Stimulated activated CD4-positive, alpha-beta T cell treated with anti-CD3 and anti-CD28 coated beads, Interleukin-1b, Interleukin-23, amount 100 ng/mL, for 1 hour (primary cell): ENCODE measurements at places on chromosomes 11 and 22.

GRCh38 chr11:72069787-72070251 is 10.5 kb downstream of the NUMA1 start:
- DNase-seq = no peak

DNA sequence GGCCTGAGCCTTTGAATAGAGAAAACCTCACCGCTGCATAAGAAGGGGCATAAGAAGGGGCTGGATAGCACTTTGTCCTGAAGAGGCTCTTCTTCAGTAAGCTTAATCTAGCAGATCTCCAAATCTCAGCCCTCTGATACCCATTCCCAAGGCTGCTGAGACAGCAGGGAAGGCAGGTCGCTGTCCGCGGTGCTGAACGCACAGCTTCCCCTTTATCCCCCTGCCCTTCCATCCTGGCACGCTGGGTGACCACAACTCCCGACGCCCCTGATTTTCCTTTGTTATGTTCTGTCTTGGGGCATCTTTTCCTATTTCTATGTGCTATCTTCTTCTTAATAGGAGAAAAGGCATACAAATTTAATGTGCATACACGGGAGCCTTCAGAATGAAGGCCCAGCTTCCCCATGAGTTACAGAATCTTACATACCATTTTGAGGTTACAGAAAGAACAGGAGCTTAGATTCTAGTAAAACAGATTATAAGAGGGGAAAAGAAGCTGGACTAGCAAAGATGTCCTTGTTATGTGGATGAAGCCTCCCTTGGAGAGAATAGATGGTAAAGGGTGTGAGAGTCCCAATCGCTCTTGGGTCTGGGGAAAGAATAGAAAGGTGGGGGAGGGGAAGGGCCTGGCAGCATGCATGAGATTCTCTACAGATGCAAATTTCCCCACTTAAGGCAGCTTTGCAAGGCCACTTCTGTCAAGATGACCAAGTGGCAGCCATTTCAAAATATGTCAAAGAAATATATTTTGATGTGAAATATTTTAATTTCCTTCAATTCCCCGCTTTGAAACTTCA is 5.7 kb upstream of the SULT4A1 start:
- no peak for DNase-seq

DNA sequence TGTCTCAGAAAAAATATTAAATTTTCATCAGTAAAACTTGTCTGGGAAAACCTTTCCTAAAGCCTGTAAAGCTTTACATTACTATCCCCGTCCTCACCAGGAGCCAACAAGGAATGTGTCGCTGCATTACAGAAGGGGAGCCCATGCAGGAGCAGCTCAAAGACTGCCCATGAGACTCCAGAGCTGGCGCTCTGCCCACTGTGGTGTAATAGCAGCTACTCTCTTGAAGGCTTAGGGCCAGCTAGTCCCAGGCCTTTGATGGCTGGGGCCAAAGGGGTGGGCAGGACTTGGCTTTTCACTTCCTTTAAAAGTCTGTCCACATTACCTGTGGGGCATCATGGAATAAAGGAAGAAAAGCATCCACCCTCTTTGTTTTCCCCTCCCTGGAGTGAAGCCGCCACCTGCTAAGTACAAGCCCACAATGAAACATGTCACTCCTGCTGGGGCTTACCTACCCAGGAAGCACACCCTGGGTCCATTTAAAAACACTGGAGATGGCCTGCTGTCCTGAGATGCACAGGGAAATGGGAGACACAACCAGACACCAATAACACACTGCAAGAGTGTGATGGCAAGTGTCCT is 150.7 kb downstream of the ADAMTS15 start:
- DNase-seq = no peak

GRCh38 chr11:24298146-24298545 is 198.7 kb upstream of the LUZP2 start:
- DNase-seq = no peak

- DNase-seq = no peak
Observed at GRCh38 chr11:66291706-66292542, at the start of gene TMEM151A. TSS of gene TMEM151A (plus strand) at chr11:66291894. CDS start at chr11:66292014, 120 bp downstream.

DNA sequence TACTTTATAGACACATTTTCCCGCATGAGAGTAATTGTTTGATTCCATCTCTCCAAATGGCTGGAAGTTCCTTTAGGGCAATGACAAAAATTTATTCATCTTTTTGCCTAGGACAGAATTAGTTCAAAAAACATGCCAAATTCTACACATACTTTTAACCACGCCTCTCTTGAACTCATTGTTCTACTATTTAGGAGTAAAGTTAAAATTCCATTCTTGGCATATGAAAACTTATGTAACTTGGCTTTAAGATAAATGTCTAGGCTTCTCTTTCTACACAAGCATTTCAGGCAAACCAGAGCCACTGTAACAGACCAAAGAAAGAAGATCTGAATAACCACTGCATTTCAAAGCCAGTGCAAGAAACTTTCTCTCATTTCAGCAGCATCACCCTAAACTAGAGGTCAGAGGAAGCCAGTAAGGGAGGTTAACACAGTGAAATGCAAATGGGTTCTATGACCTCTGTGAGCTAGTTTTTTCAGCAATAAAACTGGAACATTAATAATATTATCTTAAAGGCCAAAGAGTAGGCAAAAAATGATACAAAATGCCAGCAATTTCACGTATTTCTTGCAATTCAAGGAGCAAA is 73.0 kb downstream of the RSF1 start:
- no peak for DNase-seq

DNA sequence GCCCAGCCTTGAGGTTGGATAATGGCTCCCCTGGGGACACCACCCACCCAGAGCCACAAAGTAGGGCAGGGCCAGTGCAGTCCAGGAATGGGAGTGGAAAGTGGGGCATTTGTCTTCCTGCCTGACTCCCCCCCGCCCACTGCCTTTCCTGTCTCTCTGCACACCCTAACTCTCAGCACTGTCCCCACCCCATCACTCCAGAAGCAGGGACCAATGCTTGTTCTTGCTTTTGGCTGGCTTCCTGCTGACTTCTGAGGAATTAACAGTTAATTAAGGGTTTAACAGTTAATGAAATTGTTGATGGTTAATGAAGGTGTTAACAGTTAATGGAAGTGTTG is 4.7 kb downstream of the PITPNM1 start:
- DNase-seq = no peak

DNA sequence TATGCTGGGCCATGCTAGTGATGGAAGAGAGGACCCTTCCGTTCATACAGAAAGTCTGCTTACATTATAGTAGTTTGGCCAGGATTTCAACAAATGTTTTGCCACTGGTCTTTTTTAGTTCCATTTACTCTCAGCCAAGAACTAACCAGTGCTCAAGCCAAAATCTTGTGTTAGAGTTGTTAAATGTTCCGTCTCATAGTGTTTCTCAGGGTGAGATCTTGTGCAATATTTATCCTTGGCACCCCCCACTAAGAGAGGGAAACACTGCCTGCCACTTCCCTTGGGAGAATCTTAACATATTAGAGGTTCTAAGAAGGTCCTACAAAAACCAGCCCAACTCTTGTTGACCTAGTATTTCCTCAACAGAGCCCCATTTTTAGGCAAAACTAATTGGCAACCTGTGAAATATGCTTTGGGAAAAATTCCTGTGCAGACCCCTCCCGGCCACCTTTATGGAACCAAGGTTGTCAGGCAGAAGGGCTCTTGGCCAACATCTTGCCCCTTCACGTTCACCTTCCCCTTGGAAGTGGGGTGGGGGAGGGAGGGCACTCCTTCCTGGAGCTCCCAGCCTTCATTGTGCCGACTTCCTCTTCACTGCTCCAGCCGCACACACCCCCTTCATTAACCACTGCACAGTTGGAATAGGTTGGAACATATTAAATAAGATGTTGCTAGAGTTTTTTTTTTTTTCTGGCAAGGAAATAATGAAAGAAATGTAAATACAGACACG is 173.2 kb upstream of the SORL1-AS1 start:
- DNase-seq = no peak

DNA sequence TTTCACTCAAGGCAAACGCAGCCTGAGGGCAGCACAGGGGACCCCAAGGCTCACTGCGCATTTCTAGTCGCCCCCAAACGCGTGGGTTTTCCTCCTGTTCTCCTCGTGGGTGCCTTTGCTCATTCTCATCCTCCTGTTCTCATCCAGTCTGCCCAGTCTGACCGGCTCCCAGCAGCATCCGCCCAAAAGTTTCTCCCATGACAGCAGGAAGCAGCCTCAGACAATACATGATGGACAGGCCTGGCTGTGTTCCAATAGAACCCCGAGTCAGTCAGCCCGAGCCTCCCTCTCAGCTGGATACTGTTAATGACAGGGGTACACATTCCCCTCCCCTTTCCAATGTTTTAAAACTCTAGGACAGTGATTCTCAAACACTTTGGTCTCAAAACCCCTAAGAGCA is 22.5 kb upstream of the KRTAP5-7 start:
- no peak for DNase-seq
